Tibial artery (tissue), 4 donors: ENCODE measurements at places on chromosomes 1 and 21.

- DNase-seq, result peak; percentile 33
These were observed 16.6 kb downstream of the STX12 start for GRCh38 chr1:27789540-27790041.

GRCh38 chr1:212070720-212071302 lies 35.3 kb downstream of the DTL start:
- DNase-seq, result no peak

DNA sequence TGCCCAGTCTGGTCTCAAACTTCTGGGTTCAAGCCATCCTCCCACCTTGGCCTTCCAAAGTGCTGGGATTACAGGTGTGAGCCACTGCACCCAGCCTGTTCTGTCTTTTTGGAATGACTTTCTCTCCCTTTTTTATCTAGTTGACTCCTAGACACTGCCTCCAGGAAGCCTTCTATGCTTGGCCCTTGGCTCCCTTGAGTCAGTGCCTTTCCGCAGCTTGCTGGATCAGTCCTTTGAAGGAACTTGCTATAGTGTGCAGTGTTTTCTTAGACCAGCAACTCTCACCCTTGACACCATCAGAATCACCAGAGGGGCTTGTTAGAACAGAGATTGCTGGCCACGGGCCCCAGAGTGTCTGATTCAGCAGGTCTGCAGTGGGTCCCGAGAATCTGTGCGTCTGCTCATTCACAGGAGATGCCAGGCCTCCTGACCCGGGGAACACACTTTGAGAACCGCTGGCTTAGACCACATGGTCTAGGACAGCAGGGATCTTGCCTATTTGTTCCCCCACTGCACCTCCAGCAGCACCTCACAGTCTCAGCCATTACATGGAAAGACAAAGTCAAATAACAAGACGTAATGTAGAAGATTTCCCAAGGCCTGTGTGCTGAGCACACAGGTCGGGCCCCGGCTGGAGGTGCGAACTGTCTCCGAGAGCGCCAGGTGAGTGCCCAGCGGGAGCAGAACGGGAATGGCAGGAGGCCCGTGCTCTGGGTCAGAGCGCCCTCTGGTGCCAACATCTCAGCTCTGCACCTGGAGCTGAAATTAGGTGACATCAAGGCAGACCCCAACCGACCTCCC lies 27.4 kb upstream of the CTPS1 start:
- peak; percentile 59 for DNase-seq

GRCh38 chr1:107550358-107550757 lies 409.5 kb downstream of the NTNG1 start:
- DNase-seq, result no peak

DNA sequence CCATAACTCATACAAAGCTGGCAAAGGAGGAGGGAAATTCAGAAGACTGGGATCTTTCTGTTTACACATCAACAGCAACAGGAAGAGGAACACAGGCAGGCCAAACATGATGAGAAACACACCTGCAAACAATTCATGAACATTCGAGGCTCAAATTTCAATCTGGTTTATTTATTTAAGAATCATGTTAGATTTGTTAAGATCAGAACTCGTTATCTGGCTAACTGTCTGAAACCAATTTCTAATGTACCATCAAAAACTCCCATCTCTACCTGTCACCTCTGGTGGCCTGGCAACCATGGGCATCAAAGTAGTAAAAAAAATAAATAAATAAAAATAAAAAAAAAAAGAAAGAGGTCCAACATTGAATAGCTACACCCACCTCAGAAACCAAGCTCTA lies 9.8 kb downstream of the LBR start:
- no peak for DNase-seq
